AG04450 (cell line): ENCODE measurements at places on chromosomes 7 and 10.

GRCh38 chr10:24324651-24325050, 115.7 kb downstream of the KIAA1217 start:
- DNase-seq, result no peak

GRCh38 chr7:27217951-27218350, 18.1 kb upstream of the HOXA13 start:
- DNase-seq, result no peak

DNA sequence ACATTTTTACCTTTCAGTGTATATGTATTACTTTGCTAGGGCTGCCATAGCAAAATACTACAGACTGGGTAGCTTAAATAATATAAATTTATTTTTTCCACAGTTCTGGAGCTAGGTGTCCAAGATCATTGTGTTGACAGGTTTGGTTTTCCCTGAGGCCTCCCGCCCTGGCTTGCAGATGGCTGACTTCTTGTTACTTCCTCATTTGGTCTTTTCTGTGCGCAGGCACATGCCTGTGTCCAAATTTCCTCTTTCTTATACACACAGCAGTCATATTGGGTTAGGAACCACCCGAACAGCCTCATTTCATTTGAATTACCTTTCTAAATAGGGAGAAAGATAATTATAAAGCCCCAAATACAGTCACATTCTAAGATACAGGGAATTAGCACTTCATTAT, 521.6 kb upstream of the SORCS1 start:
- DNase-seq, result no peak

- DNase-seq, result no peak
These were observed 64.4 kb upstream of the PLPP4 start for GRCh38 chr10:120392671-120393079.

- DNase-seq, result no peak
These were observed 44.7 kb downstream of the COL13A1 start for GRCh38 chr10:69846293-69846921.

DNA sequence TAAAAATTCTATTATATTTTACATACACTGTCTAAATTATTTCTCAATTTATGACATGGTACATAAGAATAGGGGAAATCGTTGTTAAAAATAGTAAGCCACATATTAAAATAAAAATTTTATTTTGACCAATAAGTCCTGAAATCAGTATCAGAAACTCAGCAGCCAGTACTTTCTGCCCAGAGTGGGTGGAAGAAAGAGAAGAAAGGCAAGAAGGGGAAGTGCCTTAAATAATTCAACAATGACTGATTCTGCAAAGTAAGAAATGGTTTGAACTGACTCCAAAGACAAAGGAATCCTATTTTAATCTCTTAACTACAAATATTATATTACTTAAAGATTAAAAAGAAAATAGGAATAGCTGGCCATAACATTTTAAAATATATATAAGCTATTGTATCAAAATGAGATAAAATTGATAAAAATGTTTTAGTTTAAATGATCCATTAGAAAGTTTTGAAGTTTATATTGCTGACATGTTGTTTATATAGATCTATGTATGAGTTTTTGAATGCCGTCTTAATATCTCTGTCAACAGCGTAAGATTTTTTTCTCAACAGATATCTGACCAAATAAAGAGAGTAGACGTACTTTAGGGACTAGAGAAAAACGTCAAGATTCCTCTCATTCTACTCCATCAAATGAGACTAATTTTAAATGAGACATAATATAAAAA, 30.2 kb upstream of the NRCAM start:
- DNase-seq, result peak; percentile 6

DNA sequence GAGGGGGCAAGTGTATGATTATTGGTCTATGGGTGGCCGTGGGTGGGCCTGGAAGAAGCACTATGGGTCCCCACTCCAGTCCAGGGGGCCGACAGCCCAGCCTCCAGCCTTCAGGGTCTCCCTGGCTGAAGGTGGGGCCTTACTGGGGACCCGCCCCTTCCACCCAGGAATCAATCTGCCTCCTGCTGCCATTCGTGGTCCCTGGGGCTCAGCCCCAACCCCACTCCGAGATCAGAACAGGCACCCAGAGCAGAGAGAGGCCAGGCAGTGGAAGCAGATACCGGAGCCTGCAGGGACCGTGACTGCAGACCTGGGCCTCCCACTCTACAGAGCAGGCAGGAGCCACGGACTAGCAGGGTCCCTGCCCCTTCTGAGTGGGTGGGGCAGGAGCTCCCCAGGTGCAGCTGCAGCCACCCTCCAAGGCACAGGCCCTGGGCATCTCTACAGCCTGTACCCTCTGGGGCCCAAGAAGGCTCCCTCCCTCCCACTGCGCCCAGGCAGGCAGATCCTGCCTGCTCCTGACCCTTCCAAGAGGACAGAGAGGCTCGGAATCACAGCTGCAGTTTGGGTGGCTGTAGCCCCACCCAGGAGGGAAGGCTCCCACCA, 13.6 kb upstream of the FOXL3 start:
- DNase-seq, result no peak

DNA sequence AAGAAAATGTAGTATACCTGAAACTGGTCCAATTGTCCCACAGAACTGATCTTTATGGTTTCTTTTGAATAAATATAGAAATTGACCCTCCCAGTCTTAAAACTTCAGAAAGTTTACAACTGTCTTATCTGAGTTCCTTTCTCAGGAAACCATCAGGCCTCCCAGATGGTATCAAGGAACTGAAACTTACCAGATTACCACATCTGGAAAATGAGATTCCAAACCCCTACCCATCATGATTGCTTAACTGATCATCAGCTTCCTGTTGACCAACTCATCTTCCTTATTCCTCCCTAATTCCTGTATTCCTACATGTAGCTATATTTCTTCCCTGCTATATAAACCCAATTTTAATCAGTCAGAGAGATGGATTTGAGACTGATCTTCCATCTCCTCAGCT, 5.5 kb downstream of the VWDE start:
- DNase-seq, result no peak

DNA sequence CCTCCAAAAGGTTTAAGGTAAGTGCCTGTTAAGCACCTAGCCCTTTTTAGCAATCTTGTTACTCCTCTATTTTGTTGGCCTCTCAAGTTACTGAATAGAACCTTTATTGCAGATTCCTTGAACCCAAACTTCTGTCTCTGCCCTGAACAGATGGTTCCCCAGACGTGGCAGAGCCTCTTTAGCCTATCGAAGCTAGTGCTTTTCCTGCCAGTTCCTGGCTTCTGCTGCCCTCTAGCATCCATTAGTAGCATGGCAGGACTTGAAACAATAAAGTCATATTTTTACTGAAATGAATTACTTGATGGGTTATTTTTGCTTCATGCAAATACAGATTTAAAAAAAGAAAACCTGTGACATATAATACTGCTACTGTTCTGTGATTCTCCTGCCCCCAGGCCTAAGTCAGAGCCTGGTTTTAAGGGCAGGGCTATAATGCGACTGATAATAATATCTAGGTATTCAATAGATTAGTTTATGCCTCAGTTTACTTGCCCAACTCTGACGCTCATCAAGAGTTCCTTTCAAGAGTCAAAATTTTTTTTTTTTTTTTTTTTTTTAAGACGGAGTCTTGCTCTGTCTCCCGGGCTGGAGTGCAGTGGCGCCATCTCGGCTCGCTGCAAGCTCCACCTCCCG, 84.3 kb upstream of the PHF14 start:
- DNase-seq, result peak; percentile 8

DNA sequence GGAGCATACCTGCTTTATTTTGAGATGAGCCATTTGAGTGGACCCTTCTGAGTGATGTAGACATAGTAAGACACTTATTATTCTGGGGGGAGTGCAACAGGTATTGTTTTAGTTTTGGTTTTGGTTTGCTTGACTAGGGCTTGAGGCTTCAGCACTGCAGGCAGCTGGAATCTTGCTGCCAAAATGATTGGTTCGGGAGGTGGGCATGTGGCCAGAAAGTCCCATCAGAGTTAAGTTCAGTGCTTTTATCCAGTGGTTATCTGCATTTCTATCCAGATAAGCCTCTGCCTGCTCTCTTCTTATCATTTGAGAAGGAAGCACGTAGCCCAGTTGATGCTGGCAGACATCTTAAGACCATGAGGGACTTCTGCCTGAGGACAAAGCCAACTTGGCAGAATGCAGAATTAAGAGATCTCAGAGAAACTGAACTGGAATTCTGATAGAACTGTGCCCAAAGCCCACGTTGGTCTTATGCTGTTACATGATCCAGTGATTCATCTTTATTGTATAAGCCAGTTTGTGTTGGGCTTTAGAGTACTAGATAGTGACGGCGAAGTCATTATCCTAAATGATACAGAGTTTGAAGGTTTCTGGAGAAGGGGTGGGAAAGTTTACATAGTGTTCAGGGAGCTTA, 9.6 kb upstream of the JAZF1 start:
- no peak for DNase-seq

DNA sequence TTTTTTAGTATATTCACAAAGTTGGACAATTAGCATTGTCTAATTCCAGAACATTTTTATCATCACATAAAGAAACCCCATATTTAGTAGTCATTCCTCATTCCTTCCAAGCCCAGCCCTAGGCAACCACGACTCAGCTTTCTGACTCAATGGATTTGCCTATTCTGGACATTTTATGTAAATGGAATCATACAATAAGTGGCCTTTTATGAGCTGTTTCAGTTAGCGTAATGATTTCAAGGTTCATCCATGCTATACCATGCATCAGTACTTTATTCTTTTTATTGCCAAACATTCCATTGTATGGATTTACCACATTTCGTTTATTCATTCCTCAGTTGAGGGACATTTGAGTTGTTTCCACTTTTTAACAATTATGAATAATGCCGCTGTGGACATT, 249.2 kb downstream of the DYNC1I1 start:
- DNase-seq, result no peak

GRCh38 chr7:8217200-8218068, 44.5 kb downstream of the ICA1 start:
- peak; percentile 48 for DNase-seq

DNA sequence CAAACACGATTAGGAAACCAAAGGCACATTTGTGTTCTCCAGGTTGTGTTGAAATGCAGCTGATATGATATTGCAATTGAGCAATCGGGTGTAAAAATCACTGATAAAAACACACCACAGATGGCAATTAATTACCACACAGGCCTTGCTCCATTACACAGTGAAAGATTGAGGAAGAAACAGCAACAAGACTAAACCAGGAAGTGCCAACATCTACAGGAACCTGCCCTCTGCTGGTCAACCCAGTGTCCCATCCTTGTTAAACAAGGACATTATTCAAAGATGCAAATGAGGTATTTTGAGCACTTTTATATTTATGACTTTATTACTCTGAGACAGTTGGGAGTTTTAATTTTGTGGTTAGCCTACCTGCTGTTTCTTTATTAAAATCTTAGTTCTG, 765.6 kb upstream of the GHITM start:
- DNase-seq, result no peak

DNA sequence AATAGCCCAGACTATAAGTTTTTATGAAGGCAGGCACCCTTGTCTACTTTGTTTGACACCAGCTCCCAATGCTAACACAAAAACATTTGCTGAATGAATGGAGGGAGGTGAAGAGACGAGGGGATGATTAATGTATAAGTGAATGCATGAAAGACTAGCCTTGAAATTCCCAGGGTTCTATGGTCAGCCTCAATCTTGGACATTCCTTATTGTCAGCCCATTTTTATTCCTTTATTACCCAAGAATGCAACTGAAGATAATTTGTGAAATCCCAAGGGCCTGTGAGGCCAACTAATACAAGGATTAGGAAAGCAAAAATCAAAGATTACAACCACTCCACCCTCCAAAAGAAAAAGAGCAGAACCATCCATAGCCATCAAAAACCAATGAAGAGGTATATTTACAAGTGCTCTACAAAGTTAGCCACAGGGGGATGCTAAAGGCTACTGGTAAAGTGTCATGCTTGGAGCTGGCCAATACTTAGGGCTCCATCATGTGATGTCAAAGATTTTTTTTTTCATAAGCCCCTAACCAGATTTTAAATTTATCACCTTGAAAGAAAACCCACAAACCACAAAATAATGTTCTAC, 40.0 kb upstream of the ASAH2 start:
- DNase-seq, result no peak

- DNase-seq, result no peak
These were observed 306.1 kb downstream of the DGKB start for GRCh38 chr7:14596421-14596820.

- peak; percentile 73 for DNase-seq
These were observed 15.3 kb upstream of the GPR146 start for GRCh38 chr7:1028775-1029636.
